ENCODE measurements at places on chromosomes 5 and 9.

- no peak for DNase-seq
Measured at GRCh38 chr9:5310851-5311250, 6.3 kb upstream of the RLN2 start.

DNA sequence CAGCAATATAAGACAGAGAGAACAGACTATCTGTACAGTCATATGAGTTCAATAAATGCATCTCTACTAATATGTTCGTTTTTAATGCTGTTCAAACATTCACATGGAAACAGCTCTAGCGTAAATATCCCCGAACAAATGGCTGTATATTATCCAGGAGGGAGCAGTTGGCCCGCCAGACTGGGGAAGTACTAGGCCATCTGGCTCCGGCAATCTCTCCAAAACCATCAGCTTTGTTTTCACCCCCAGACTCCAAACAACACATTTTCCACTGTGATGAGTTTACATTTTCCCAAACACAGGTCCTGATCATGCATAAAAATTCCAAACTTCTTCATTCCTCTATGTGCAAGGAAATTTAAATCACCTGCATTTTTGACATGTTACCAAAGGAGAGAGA, 8.7 kb downstream of the EBF1 start:
- no peak for DNase-seq

DNA sequence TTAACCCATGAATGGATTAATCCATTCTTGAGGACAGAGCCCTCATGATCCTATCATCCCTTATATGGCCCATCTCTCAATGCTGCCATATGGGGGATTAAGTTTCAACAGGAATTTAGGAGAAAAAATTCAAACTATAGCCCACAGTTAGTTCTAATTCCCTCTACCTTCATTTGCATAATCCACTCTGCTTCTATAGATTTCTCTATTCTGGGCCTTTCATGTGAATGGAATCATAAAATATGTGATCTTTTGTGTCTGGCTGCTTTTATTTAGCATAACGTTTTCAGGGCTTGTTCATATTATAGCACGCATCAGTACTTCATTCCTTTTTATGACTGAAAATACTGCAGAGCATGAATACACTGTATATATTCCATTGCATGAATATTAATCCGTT, 55.4 kb downstream of the CTSL start:
- DNase-seq = no peak

DNA sequence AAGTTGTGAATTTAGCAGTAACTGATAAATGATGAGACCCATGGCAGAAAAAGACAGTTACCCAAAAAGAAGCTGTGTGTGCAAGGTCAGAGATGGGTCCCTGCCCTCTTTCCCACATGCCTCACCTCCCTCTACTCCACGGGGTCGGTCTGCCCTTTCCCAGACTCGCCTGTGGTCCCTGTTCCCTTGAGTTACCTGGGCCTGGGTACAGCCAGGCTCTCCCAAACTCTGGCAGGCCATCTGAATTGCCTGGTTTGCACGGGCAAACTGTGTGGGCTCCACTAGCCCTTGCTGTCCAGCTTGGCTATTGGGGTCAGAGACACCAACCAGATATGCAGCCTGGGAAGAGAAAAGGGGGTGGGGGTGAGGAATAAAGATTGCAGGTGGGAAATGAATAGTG, 18.4 kb upstream of the TPM2 start:
- no peak for DNase-seq

GRCh38 chr9:131923766-131924165, 155.9 kb downstream of the MED27 start:
- no peak for DNase-seq

DNA sequence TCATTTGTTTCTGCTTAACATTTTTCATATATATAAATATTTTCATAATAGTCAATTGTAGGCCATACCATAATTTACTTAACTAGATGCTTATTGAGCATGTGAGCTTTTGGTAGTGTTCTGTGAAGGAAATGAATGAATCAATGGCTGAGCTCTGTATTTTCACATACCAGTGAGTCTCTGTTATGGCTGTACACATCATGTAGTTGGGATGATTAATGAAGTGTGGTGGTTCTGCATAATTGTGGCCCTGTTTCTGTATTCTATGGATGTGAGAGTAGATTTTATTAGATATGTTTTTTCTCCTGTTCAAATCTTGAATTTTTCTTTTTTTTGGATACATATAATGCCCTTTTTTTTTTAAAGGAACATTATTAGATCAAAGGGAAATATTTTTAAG, 56.2 kb downstream of the CTNNA1 start:
- peak; percentile 29 for DNase-seq

DNA sequence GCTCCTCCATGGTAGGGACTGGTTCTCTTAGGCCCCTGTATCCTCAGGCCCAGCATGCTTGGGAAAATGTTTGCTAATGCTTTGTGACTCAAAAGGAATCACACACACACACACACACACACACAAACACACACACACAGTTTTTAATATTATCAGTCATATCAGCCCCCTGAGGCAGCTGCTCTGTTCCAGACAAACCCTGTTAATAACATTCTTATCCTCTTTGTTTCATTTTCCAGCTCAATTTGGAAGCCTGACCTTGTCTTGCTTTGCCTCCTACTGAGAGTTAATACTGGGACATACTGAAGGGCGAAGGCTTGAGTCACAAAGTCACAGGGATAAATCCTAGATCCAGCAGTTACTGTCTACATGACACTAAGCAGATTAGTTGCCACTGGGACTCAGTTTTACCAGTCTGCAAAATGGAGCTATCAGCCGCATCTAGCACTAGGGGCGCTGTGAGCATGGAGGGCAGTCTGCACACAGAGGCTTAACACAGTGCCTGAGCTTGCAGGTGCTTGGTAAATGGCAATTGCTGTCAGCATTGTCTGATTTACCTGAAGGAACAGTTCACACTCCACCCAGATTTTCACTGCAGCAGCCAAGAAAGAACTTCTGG, 37.1 kb upstream of the KCNMB1 start:
- DNase-seq = no peak

DNA sequence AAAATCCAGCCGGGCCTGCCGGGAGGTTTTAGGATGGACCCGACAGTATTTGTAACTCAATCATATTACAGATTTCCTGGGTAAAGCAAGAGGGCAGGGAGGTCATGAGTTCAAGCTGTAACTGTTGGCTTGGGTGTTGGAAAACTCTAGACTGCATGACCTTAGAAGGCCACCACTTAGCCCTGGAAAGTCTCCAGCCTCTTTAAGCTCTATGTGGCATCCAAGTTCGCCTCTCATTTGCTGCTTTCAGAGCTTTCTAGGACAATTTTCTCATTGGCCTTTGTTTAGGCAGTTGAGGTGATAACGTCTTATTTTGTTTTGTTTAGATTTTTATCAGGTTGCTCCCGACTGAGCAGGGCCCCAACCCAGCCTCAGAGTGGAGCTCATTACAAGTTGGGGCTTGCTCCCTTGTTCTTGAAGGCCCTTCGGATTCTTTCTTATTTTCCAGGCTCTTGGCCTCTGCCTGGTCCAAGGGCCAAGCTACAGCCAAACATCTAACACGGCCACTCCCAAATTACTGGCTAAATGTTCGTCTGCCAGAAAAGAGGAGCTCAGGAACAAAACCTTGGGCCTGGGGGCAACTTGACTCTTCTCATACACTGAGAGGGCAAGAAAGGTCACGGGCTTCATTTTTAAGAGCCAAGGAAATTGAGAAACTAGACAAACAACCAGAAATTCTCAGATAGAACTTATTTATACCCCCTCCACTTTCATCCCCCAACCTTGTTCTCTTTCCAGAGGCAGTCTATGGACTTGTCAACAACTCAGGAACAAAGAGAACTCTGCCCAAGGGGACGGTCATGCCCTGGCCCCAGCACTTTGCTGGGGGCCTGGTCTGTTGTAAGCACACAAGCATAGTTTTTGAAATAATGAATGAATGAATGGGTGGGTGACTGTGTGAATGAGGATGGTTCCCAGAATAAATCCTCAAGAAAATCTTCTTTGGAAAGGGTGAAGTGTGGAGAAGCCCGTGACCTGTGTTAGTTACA, 526.9 kb downstream of the BNC2 start:
- no peak for DNase-seq

- DNase-seq = no peak
Measured at GRCh38 chr5:108820983-108821382, 73.3 kb downstream of the FER start.

DNA sequence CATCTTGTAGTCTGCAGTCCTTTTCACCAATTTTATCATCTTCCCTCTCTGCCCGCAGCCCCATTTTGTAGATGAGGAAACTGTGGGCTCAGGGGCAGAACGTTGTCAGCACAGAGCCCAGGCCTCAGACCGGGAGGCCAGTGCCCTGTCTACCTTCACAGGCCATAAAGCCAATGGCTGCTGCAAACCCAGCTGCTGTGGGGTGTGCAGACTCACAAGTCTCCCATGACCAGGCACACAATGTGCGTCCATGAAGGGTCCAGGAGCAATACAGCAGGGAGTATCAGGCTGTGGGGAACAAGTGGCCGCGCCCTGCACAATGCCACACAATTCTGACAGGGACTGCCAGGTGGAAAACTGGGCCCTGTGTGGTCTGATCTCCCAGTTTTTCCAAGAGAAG, 71.0 kb downstream of the COL23A1 start:
- DNase-seq = no peak

GRCh38 chr5:66472010-66472409, 124.2 kb upstream of the MAST4 start:
- no peak for DNase-seq

GRCh38 chr9:108800632-108801099, 55.1 kb downstream of the ACTL7B start:
- no peak for DNase-seq
